ENCODE measurements at places on chromosomes 11 and 22.
A peak's percentile ranks its signal among the peaks of the same experiment; 100 is the strongest.

GRCh38 chr11:32382339-32383049 lies 52.8 kb downstream of the WT1 start:
- no peak for DNase-seq

GRCh38 chr11:73375830-73376159 lies 404 bp upstream of the RELT start:
- no peak for DNase-seq

- DNase-seq: no peak
Observed at GRCh38 chr11:73950869-73951710, at the start of gene DNAJB13. Gene DNAJB13, plus strand, starts transcription at chr11:73951026. Its CDS starts 44 bp downstream, at chr11:73951070.

- DNase-seq: peak; percentile 79
Observed at GRCh38 chr11:64341851-64342791, 2.1 kb downstream of the CCDC88B start.

- DNase-seq: no peak
Observed at GRCh38 chr11:92190535-92191206, 33.9 kb upstream of the FAT3 start.

Measured in stimulated activated CD8-positive, alpha-beta memory T cell treated with anti-CD3 and anti-CD28 coated beads, Interleukin-4, amount 100 ng/mL, for 4 hours (primary cell).